ENCODE measurements at places on chromosomes 6 and 20. TPM values are rescaled to one million over a fixed set of nuclear protein-coding genes. Genes with fewer than 3 reads are reported as not detected.

- no peak for DNase-seq
- no peaks in the 10 kb centered on the region for H3K36me3 ChIP-seq
- no peak overlapping the region for H3K27ac ChIP-seq
- H3K4me1 ChIP-seq = no peaks in the 10 kb centered on the region
Measured at GRCh38 chr6:33173535-33174180, 18.6 kb downstream of the COL11A2 start.

GRCh38 chr20:10042086-10042485 is 7.3 kb downstream of the ANKEF1 start:
- H3K4me1 ChIP-seq = peaks cover 13% of the 10 kb centered on the region
- H3K27me3 ChIP-seq = no peaks in the 10 kb centered on the region
- H3K27ac ChIP-seq = no peak overlapping the region
- no peak overlapping the region for H3K4me3 ChIP-seq

DNA sequence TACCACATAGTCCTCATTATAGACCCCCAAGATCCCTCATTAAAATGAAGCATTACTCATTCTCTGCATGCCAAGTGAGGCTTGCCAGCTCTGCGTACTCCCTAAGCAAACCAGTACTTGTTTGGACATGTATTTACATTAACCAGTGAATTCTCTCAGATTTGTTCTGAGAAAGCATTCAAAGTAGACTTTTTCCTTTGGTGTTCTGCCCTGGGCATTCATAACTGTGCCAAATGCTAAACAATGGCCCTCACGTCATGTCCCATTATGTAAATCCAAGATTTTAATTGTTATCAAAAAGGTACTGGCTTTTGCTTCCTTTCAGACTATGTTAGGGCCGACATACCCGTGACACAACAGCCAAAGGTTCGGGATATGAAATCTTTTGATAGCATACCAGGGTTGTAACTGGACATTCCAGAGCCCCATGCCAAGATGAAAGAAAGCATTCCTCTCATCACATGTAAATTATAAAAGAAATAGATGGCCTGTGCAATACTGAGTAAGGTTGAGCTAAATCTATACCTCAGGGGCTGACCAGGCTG is 164.2 kb downstream of the ADAT2 start:
- no peaks in the 10 kb centered on the region for H3K36me3 ChIP-seq
- no peaks in the 10 kb centered on the region for H3K4me1 ChIP-seq
- no peak for DNase-seq

- peak overlapping the region; percentile 58 for H3K4me3 ChIP-seq
- DNase-seq = no peak
- no peaks in the 10 kb centered on the region for H3K4me1 ChIP-seq
- no peaks in the 10 kb centered on the region for H3K27me3 ChIP-seq
- H3K36me3 ChIP-seq = no peaks in the 10 kb centered on the region
Measured at GRCh38 chr6:27836141-27836782, 75.9 kb downstream of the OR2B2 start.

DNA sequence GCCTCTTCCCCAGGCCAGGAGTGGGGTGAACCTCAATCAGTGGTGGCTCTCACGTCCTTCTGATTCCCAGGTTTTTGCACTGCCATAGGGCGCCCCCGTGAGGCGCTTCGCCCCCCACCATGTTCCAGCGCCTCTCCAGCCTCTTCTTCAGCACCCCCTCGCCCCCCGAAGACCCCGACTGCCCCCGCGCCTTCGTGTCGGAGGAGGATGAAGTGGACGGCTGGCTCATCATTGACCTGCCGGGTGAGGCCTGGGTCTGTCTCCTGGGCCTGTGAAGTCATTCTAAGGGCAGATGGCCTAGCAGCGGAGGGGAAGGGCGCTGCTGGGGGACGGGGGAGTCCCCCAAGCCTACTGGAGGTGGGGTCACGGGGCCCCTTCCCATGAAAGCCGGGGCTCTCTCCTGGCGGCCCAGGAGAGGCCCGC is 4.5 kb downstream of the TP53INP2 start:
- H3K27ac ChIP-seq = no peak overlapping the region
- H3K36me3 ChIP-seq = no peaks in the 10 kb centered on the region
- H3K27me3 ChIP-seq = no peaks in the 10 kb centered on the region
- peak; percentile 55 for DNase-seq

- H3K36me3 ChIP-seq = peaks cover 3% of the 10 kb centered on the region
- no peak for DNase-seq
- no peak overlapping the region for H3K4me3 ChIP-seq
- H3K4me1 ChIP-seq = no peaks in the 10 kb centered on the region
- H3K27ac ChIP-seq = no peak overlapping the region
- H3K27me3 ChIP-seq = no peaks in the 10 kb centered on the region
Measured at GRCh38 chr6:45493761-45494160, 116.0 kb upstream of the SUPT3H start.

DNA sequence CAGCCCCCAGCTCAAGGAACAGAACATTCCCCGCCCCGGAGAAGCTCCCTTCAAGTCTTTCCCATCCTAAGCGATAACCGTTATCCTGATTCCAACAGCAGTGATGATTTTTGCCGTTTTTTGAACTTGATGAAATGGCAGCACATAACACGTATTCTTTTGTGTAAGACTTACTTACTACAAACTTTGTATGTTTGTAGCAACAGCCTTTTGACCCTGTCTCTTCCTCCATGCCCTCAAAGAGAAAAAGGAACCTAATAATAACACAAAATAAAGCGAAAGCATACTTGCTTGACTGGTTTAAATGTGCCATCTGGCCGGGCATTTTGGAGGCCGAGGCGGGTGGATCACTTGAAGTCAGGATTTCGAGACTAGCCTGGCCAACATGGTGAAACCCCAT is 26.4 kb upstream of the SLC9A8 start:
- no peak for DNase-seq
- no peak overlapping the region for H3K27ac ChIP-seq
- H3K4me1 ChIP-seq = peaks cover 47% of the 10 kb centered on the region
- no peak overlapping the region for H3K4me3 ChIP-seq
- H3K36me3 ChIP-seq = 0 out of 2 replicates have a peak, but pooled peaks cover 4% of the 10 kb centered on the region
- no peaks in the 10 kb centered on the region for H3K27me3 ChIP-seq

DNA sequence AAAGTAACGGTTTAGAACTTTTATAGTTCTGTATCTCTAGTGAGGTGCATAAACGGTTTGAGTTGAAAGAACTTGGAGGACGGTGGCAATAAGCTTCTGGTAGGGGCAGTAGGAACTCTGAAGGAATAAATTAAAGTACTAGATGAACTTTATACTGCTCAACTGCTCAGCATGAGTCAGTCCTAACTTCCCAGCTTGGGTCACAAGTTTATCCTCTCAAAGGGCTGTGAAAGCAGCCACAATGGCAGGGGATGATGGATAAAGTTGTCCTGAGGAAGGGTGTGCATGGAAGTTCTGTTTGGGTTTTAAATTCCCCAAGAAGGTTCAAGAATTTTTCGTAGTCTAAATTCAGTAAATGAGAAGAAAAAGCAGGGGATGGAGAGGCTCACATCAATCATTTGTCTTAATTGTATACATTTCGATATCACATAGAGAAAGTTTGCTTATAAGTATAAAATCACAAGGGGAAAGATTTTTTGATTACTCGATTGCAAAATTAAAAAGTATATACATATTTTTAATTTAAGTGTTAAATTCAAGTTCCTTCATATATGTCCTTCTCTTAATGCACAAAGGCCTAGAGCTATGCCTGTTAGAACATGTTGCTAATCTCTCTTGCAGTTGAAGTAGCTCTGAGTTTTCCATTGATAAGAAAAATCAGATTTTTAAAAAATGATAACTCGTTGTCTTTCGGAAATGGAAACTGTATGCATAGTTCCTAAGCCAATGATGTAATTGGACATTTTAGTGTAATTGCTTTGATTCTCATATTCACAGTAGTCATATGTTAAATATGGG is 55.3 kb upstream of the JAG1 start:
- H3K36me3 ChIP-seq = no peaks in the 10 kb centered on the region
- no peak overlapping the region for H3K4me3 ChIP-seq
- H3K27me3 ChIP-seq = no peaks in the 10 kb centered on the region
- no peak for DNase-seq
- H3K4me1 ChIP-seq = peaks cover 9% of the 10 kb centered on the region

- H3K27me3 ChIP-seq = no peaks in the 10 kb centered on the region
- peaks cover 38% of the 10 kb centered on the region for H3K4me1 ChIP-seq
- no peak overlapping the region for H3K4me3 ChIP-seq
- H3K36me3 ChIP-seq = no peaks in the 10 kb centered on the region
- peak overlapping the region; percentile 74 for H3K27ac ChIP-seq
- DNase-seq = no peak
Measured at GRCh38 chr6:13354331-13355042, 26.1 kb upstream of the TBC1D7 start.

DPM1 gene
- total RNA-seq = 70.7 TPM

- H3K27me3 ChIP-seq = no peaks in the 10 kb centered on the region
- H3K4me3 ChIP-seq = no peak overlapping the region
- H3K4me1 ChIP-seq = peaks cover 66% of the 10 kb centered on the region
- 0 out of 2 replicates have a peak overlapping the region, but pooled peaks have one; percentile 23 for H3K27ac ChIP-seq
- no peak for DNase-seq
- peaks cover 74% of the 10 kb centered on the region for H3K36me3 ChIP-seq
Measured at GRCh38 chr20:38148328-38149102, 16.6 kb downstream of the TGM2 start.

- no peak overlapping the region for H3K27ac ChIP-seq
- no peaks in the 10 kb centered on the region for H3K27me3 ChIP-seq
- H3K4me3 ChIP-seq = no peak overlapping the region
- H3K4me1 ChIP-seq = peaks cover 14% of the 10 kb centered on the region
- 0 out of 2 replicates have a peak, but pooled peaks cover 5% of the 10 kb centered on the region for H3K36me3 ChIP-seq
Measured at GRCh38 chr6:116106146-116106545, 5.5 kb downstream of the NT5DC1 start.

DNA sequence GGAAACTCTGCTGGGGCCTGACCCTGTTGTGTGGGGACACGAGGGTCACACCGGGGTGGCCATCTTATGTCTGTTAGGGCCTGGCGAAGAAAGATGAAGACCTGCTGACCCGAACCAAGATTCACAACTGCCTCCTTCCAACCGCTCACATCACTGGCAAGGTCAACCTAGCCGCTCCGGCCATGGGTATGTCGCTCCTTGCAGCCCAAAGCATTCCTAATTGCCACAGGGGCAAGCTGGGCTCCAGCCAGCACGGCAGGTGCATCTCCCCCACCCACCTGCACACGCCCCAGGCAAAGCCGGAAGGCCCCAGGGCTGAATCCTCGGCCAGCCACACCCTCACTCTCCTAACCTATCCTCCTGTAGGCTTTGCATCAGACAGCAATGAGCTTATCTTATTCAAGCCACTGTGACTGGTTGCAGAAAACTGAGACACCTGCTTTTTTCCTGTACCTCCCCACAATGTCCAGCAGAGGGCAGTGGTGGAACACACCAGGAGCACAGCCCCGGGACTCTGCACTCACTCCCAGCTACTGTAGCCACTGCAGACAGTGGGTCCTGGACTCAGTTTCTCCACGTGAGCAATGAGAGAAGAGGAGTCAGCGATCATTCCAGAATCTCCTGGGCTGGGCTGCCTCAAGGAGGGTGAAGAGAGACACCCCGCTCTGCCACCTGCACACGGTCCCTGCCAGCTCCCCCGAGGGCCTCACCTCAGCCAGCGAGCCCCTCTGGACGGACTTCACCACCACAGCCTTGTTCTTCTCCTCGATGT is 170.2 kb downstream of the PREX1 start:
- no peaks in the 10 kb centered on the region for H3K4me1 ChIP-seq
- H3K27me3 ChIP-seq = no peaks in the 10 kb centered on the region
- H3K27ac ChIP-seq = no peak overlapping the region
- H3K4me3 ChIP-seq = no peak overlapping the region
- H3K36me3 ChIP-seq = no peaks in the 10 kb centered on the region

DNA sequence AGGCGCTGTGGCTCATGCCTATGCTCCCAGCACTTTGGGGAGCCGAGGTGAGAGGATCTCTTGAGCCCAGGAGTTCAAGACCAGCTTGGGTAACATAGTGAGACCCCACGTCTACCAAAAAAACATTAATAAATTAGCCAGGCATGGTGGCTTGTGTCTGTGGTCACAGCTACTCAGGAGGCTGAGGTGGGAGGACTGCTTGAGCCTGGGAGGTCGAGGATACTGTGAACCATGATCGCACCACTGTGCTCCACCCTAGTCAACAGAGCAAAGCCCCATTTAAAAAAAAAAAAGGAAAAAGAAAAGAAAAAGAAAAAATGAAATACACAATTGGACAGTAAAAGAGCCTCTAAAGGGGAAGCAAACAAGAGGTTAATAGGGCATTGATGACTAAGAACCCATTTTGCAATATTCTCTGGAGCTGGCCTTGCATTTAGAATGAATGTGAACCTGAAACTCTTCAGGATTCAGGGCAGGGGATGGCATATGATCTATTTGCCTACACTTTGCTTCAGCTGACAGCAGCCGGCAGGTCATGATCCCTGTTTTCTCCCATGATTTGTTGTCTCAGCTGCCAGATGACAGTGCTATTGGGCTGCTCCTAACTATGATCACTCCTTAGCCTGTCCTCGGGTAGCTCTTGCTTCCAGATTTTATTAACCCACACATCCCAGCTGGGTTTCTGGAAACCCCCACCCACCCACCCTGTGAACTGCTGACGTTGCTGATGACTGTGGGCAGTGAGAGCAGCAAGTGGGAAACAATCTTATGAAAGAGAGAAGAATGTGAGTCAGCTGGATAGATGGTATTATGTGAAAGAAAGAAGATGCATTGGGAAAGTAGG is 83.8 kb upstream of the ELOVL5 start:
- H3K4me1 ChIP-seq = peaks cover 23% of the 10 kb centered on the region
- no peaks in the 10 kb centered on the region for H3K27me3 ChIP-seq
- H3K27ac ChIP-seq = peak overlapping the region; percentile 65
- peak; percentile 14 for DNase-seq

PPP1R16B gene
- not detected for total RNA-seq

- no peaks in the 10 kb centered on the region for H3K36me3 ChIP-seq
- no peak overlapping the region for H3K4me3 ChIP-seq
- no peaks in the 10 kb centered on the region for H3K27me3 ChIP-seq
- no peak for DNase-seq
Measured at GRCh38 chr6:9252799-9253198, 817.5 kb upstream of the SLC35B3 start.

GRCh38 chr6:105161421-105161820 is 18.4 kb downstream of the POPDC3 start:
- no peak for DNase-seq
- H3K27me3 ChIP-seq = no peaks in the 10 kb centered on the region
- peaks cover 12% of the 10 kb centered on the region for H3K36me3 ChIP-seq

MEI4 gene
- total RNA-seq = not detected

DNA sequence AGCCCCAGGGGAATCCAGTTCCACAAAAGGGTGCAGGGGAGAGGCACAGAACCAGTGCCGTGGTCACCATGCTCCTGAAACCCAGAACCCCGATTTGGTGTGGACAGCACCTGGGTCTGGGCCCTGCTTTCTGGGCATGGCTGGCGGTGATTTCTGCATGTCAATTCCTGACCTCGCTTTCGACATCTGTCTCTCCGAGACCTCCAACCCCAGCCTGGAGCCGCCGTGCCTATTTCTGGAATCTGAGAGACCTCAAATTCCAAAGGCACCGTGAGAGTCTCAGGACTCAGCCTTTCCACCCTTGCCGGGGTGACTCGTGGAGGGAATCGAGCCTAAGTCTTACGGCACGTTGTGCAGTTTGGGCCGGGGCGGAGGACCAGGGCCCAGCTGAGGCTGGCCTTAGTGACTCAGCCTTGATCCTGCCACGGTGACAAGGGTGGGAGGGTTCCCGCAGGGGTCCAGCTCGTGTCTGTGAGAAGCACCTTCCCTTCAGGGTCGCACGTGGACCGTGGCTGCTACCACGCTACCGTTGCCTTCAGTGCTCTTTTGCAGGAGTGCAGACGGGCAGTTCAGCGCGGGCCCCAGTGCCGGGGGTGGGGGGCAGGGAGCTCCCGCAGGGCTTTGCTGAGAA is 133.7 kb downstream of the PXDC1 start:
- no peaks in the 10 kb centered on the region for H3K27me3 ChIP-seq
- H3K4me3 ChIP-seq = no peak overlapping the region
- H3K27ac ChIP-seq = no peak overlapping the region
- H3K36me3 ChIP-seq = no peaks in the 10 kb centered on the region

GRCh38 chr6:33860706-33861474 is 57.1 kb upstream of the MLN start:
- peaks cover 47% of the 10 kb centered on the region for H3K27me3 ChIP-seq
- no peaks in the 10 kb centered on the region for H3K4me1 ChIP-seq
- H3K27ac ChIP-seq = no peak overlapping the region
- DNase-seq = no peak

Measured in PC-9 (cell line).